ENCODE measurements at places on chromosomes 3 and 15.

- no peak for DNase-seq
Observed at GRCh38 chr15:41292521-41292920, 39.9 kb downstream of the OIP5 start.

DNA sequence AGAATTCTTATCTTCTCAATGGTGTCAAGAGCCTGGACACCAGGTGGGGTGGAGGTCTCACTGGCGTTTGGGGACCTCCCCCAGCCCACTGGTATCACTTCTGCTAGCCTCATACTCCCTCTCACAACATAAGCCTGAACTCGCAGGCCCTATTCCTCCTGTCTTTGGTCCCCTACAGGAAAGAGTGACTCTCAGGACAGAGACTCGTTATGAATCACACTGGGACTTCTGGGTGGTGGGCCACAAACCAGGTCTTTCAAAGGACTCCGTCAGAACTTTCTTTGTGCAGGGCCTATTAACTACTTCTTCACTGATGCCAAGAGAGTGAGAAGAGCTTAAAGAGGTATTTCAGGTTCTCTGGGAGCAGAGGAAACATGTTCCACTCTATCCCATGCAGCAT, 100.4 kb downstream of the WDR76 start:
- DNase-seq = no peak

GRCh38 chr3:17740721-17741141, 1.7 kb downstream of the TBC1D5 start:
- DNase-seq = no peak

DNA sequence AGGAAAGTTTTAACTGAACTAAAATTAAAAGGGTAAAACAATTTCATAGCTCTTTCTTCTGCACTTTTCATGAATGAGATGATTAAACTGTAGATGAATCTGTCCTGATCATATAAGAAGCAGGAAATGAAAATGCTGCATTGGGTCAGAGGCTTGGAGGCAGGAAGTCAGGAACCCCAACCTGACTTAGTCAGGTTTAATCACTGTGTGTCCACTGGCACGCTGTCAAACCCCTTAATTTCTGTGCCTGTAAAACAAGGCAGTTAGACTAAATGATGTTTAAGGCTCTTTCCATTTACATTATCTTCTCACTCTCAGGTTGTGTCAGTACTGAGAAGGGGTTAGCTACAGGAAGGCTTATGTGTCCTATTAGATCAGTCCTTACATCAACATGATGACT, 193.3 kb upstream of the TTC14 start:
- DNase-seq = no peak

DNA sequence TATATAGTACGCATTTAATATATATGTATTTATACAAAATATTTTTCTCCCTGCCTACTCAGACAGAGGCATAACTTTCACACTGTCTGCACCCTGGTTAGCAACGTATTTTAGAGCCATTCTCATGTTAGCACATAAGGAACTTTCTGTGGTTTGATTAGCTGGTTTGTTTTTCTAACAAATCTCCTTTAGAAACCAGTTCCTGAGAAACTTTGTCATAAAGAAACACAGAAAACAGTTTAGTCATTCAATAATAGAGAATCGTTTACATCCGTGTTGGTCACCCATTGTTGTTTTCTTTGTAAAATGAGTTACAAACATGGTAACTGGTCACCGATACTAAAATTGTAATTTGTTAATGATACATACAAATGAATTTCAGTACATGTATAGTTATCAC, 5.9 kb upstream of the NGRN start:
- no peak for DNase-seq

DNA sequence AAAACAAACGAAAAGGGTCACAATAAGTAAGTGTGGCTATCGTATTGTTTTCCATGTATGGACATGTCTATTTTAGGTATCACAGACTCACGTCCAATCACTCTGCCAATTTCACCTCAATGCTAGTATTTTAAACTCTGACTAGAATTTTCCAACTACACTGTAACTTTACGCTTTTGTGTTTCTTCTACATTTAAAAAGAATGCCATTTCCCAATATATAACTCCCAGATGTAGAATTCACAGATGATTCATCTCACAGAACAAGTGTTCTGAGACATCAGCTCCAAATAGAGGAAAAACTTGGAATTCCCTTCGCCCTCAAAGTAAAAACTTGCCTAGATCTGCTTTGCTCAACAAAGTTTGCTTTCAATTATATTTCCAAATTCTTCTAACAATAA, 14.2 kb downstream of the LRIG1 start:
- DNase-seq = no peak

- no peak for DNase-seq
Observed at GRCh38 chr15:34304613-34305012, 33.0 kb downstream of the SLC12A6 start.

DNA sequence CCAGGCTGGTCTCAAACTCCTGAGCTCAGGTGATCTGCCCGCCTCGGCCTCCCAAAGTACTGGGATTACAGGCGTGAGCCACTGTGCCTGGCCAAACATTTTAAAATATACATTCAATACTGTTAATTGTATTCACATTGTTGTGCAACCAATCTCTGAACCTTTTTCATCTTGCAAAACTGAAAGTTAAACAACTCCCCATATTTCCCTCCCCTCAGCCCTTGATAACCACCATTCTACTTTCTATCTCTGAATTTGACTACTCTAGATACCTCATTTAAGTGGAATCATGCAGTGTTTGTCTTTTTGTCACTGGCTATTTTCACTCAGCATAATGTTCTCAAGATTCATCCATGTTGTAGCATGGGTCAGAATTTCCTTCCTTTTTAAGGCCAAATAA, 30.0 kb downstream of the HMCES start:
- DNase-seq = no peak

DNA sequence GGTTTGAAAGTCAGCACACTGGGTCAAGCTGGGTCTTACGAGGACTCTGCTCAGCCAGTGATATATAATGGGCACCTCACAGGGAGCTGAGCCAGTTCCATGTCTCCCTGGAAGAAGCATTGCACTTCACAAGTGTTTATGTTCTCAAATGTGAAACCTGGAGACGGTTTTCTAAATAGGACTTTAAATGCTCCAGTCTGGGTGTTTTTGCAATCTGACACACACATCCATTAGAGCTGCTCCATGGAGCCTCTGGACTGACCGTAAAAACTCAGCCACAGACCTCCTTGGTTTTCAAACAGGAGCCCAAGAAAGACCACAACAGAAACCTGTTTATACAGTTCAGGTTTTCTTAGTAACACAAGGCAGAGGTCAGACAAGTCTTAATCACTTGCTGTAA, 201.3 kb upstream of the LRIG1 start:
- no peak for DNase-seq

DNA sequence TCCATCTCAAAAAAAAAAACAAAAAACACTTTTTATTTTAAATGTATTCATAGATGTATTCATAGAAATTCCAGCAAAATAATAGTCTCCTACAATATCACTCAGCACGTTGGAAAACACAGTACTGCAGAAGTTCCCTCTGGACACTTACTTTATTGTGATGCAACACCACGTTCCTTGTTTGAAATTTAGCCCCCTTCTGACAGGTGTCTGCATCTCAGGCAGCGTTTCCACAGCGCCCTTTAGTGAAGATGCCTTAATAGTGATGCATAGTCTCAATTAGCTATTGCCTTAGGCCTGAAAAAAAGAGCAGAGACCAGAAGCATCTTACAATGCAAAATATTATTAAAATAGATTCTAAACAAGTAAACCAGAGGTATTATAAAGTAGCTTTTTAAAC, 20.3 kb downstream of the IL12A start:
- DNase-seq = no peak

DNA sequence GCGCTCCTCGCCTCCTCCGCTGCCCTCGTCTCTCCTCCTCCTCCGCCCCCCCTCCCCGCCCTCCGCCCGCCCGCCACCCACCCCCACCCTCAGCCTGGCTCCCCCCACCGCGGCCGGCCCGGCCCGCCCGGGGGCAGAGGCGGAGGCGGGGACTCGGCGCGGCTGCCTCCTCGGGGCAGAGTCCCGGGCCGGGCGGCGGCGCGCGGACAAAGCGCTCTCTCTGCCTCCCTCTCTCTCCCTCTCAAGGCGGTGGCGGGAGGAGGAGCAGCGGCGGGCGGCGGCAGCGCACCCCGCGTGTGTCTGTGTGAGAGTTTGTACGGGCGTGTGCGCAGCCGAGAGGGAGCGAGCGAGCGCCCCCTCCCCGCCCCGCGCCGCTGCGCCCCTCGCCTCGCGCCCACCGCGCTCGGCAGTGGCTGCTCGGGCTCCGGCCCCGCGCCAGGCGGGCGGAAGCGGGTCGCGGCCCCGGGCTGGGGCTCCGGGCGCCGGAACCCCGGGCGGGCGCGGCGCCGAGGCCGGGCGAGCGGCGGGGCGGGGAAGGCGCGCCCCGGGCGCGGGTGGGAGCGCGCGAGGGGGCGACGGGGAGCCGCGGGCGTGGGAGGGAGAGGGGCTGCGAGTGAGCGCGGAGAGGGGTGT, at the start of gene IGF2BP2:
IGF2BP2 (minus strand) TSS at position 37 of the 633 bp plus-strand sequence. CDS start 82 bp downstream, outside the sequence.
- DNase-seq = no peak

GRCh38 chr3:73447111-73447510, 177.6 kb downstream of the PDZRN3 start:
- no peak for DNase-seq

DNA sequence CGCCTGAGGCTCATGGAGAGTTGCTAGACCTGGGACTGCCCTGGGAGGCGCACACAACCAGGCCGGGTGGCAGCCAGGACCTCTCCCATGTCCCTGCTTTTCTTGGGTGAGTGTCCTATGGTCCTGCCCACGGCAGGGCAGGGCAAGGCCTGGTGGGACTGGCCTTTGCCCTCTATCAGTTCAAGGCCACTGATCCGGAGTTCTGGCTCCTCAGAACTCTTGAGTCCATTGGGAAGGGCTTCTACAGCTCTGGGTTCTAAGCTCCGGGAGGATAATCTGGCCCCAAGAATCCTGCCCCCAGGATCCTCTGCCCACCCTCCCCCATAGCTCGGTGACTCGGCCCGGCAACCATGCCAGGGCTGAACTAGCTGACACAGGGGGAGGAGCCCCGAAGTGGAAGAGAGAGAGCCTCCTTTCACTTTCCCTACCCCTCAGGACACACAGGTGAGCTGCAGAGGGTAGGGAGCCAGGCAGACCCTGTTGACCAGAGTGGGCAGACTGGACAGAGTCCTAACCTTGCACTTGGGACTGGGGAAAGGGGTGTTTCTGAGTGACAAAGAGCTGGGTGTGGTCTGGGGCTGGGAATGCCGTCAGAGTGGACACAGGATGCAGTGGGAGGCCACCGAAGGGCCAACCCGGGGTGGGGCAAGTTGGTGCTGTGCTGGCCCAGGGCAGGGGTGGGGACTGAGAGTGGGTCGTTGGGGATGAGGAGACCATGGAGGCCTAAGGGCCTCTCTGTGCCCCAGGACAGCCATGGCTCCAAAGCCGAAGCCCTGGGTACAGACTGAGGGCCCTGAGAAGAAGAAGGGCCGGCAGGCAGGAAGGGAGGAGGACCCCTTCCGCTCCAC, 664 bp downstream of the PARP3 start:
- peak; percentile 38 for DNase-seq

GRCh38 chr3:13647298-13648059, 98.6 kb downstream of the FBLN2 start:
- DNase-seq = no peak
